ENCODE measurements at places on chromosomes 5 and 9.

DNA sequence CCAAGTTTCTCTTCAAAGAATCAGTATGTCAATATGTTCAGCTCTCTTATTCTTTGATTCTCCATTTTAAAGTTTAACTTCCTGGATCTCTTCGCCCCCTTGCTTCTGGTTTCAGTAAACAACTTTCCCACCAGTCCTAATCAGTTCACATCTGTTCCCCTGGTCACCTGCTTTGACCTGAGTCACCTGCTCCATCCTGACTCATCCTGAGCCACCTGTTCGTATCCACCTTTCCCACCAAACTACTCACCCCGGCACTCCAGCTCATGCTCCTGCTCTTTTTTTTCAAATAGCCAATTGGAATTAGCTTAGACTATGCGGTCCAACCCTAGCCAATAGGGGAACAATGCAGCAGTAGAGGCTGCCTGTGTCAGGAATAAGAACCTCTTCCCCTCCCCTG, 23.6 kb upstream of the CSF1R start:
- no peak for DNase-seq

DNA sequence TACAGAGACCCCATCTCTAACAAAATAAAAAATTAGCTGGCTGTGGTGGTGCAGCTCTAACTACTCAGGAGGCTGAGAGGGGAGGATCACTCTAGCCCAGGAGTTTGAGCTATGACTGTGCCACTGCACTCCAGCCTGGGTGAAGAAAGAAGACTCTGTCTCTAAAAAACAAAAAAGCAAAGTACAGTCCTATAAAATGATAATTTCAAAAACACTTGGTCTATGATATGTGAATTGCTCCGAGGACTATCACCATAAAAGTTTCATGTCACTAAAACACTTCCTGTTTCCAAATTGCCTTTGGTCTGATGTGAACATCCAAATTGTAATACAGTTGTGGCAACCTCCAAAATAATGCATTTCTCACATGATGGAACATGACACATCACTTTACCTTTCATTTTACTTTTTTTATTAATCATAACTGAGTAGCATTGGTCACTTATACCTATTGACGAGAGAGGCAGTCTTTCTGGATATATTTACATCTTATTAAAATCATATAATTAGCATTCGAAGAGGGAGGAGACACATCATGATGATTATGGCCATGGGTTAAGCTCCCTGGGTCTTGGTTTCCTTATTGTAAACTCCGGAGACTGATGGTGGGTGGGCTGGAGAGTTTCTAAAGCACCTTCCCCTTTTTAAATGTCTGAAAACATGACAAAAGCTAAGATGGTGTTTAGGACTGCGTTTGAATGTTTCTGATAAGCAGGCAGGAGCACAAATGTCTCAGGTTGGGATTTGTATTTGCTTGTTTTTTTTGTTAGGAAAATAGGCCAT, 25.8 kb upstream of the CD180 start:
- DNase-seq = no peak

- no peak for DNase-seq
Measured at GRCh38 chr9:91682806-91683205, 259.2 kb upstream of the NFIL3 start.

DNA sequence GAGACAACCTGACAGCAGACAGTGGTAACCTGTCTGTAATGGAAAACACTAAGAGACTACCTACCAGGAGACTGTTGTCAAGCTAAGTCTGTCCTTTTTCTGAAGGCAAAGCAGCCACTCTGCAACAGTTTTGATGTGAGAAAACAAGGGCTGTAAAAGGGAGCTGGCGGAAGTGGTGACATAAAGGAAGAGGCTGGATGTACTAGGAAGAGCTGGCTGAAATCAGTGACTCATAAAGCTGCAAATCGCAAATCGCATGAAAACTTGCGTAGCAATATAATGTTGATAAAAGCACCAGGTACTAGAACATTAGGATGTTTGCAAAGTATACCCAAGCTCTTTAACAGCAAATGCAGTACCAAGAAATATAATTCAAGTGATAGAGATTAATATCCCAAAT, 1.4 kb downstream of the NSUN2 start:
- no peak for DNase-seq

DNA sequence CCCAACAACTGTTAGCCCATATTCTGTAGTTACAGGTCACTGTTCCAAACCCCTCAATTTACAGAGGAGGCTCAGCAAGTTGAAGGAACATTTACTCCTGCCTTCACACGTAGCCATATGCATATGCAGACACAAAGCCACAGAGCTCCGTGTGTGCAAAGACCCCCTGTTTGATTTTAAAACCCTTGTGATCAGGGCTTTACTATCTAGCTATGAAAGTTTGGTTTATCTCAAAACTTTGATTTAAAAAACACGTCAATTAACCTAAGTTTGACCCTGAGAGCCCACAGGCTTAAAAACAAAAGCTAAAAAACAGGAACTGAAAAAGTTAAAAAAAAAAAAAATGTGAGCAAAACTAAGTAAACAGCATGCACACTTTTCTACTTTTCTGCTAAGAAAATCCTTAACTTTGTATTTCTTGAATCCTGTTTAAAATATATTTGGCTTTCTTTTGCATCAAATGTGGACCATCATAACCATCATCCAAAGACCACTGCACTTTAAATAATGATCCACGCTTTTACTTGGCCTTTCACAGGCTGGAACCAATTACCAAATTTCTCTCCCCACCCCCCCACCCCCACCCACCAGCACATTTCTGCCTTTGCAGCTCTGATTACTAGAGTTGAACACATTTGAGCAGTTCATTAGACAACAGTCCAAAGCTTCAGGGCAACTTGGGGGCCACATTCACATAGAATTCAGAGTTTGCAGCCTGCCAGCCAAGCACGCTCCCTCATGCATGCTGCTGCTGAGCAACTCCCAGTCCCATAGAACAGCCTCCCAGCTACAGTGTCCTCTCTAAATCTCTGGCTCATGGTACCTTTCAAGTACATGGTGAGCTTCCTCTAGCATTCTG, 128.8 kb upstream of the MAP3K1 start:
- DNase-seq = no peak

DNA sequence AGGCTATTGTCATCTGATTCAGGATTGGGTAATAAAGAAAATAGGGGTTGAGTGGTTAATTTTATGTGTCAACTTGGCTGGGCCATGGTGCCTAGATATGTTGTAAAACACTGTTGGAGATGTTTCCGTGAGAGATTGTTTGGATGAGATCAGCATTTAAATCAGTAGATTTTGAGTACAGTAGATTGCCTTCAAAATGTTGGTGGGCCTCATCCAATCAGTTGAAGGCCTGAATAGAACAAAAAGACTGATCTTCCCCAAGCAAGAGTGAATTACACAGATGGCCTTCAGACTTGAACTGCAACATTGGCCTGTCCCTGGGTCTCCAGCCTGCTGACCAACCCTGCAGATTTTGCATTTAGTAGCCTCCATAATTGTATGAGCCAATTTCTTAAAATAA, 401.3 kb upstream of the KIF2A start:
- no peak for DNase-seq

DNA sequence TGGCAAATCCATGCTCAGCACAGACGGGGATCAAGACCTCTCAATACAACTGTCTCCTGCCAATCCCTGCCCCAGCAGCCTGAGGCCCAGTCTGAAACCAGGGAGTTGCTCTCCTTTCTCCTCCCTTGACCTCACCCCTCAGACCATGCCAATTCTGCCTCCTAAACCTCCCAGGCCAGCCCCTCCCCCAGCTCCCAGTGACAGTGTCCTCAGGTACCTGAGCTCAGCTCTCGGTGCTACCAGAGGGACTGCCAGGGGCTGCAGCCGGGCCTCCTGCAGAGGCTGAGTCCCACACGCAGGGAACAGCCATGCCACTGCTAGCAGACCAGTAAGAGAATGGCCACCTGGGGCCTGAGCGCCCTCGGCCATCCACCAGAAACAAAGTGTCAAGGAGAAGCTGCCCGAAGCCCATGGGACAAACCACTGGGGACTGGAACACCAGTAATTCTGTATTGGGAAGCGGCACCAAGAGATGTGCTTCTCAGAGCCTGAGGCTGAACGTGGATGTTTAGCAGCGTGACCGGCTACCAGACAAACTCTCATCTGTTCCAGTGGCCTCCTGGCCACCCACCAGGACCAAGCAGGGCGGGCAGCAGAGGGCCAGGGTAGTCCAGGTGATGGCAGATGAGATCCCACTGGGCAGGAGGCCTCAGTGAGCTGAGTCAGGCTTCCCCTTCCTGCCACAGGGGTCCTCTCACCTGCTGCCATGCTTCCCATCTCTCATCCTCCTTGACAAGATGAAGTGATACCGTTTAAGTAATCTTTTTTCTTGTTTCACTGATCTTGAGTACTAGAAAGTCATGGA, 557 bp upstream of the IL3 start:
- no peak for DNase-seq

DNA sequence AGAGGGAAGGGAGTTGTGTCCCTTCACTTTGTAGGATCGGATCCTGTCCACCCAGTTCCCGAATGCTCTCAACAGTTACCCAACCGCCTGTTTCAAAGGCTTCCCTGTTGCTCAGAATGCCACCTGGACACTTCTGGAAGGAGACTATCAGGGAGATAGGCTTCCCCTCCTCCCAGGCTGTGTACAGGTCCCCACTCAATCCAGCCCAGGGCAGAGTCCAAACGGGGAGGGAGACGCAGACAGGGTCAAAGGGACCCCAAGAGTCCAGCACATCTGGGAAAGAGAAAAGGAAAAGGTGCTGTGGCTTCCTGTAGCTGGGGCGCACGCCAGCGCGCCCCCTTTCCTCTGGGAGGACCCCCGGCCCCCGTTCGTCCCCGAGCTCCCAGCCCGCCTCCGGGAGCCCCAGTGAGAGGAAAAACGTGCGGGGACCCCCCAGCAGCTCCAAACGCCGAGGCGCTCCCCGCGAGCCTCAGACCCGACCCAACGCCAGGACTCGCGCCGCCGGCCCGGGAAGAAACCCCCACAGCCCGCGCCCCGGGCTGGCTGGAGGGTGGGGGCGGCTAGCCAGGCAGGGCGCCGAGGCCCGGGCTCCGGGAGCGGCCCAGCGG, 640 bp downstream of the SURF4 start:
- peak; percentile 52 for DNase-seq

- no peak for DNase-seq
Measured at GRCh38 chr5:119071561-119071995, 691 bp downstream of the DMXL1 start.

- peak; percentile 54 for DNase-seq
Measured at GRCh38 chr9:70479880-70480291, 65.4 kb upstream of the KLF9 start.

DNA sequence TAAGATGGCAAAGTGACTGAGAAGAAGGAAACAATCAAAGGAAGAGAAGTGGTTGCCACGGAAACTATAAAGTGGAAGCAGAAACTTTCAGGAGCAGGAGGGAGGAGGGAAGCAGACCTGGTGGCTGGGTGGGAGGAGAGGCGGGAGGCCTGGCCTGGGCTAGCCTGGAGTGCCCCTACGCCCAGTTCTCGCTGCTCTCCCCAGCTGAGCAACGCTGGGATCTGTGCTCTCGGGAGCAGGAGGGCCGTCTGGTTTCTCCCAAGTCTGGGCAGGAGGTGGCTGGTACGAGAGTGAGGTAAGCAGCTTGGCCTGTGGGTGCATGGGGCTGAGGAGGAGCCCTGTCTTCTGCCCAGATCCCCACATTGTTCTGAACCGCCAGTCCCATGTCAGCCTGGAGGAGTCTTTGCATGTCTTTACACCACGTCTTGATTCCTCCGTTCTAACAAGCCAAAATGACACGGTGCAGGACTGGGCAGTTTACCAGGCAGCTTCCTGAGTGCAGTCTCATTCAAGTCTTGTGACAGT, 15.0 kb upstream of the DAB2IP start:
- DNase-seq = peak; percentile 78

DNA sequence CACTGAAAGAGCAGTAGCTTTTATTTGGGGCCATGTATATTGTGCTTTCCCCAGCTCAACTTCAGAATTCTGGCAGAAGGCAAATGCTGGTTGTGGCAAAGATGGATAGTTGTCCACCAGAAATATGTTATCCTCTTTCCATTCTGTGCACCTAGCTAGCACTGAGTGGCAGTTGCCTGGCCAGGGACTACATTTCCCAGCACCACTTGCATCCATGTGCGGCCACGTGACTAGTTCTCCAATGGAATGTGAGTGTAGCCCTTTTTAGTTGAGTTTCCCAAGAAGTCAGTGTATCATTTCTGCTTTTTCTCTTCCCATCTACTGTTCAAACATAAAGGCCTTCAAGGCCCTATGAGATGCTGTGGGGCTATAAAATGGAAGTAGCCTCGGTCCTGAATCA, 354.0 kb upstream of the CLINT1 start:
- no peak for DNase-seq

DNA sequence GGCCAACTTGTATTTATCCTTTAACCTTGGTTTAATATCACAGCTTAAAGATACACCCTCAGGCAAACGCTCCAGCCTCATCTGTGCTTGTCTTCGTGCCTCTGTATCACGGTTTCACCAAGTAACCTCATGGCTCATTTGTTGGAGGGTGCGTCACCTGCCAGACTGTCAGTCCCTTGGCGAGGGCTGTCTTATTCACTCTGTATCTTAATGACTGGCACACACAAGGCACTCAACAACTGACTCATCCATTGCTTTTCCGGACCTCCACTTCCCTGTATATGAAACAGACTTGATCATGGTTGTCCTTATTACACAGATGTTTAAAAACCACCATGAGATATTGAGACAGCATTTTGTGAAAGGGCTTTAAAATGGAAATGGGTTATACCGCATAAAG, 28.0 kb downstream of the LCP2 start:
- DNase-seq = no peak

DNA sequence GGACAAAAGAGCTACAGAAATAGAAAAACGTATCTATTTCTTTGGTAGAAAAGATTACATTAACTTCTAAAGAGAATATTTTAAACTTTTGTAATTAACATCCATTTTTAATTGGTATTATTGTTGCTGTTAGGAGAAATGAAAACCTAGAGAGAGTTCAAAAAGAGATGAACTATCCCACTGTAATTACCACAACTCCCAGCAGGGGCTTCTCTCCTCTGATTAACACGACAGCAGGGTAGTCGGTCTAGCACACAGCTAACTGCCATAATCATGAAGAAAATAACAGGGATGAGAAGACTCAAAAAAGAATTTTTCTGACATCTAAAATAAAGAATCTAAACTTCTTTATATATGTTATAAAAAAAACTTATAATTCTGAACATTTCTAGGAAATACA, 86.2 kb upstream of the CDH9 start:
- DNase-seq = peak; percentile 18
